ENCODE measurements at places on chromosomes 6 and 20.

GRCh38 chr20:62741701-62742491 is 33.3 kb downstream of the NTSR1 start:
- no peak for DNase-seq

- no peak for DNase-seq
These were observed 47.1 kb upstream of the SAMHD1 start for GRCh38 chr20:36998652-36999051.

GRCh38 chr6:15442467-15442866 is 196.6 kb downstream of the JARID2 start:
- no peak for DNase-seq

GRCh38 chr6:111724039-111724438 is 118.4 kb upstream of the TRAF3IP2 start:
- no peak for DNase-seq

GRCh38 chr6:46059608-46060007 is 43.9 kb upstream of the CLIC5 start:
- DNase-seq = peak; percentile 9

DNA sequence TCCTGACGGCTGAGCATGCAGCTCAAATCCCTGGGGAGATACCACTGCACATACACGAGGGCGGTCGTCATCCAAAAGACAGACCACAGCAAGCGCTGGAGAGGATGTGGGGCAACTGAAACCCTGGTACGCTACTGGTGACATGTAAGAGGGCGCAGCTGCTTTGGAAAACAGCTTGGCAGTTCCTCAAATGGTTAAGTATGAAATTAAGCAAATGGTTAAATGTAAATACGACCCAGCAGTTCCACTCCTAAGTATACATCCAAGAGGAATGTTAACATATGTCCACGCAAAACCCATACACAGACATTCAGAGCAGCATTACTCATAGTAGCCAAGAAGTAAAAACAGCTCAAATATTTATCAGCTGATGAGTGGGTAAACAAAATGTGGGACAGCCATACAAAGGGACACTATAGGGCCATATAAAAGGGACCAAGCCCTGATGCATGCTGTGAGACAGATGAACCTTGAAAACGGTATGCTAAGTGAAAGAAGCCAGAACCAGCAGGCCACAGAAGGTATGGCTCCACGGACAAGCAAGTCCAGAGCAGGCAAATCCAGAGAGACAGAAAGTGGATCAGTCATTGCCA is 38.5 kb downstream of the RIPOR3 start:
- peak; percentile 43 for DNase-seq

DNA sequence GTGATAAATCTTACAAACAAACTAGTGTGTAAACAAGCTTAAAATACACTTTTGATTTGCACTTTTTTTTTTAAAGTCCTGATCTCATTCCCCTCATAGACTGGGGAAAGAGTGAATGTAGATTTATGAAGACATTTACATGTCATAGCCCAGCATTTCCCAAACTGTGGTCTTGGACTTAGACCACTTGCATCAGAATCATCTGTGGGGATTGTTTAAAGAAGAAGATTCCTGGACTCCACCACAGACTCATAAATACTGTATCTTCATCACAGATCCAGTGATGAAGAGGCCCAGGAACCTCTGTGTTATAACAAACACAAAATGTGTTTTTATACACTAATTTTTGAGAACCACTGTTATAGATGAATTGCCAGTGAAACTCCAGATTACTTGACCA is 99.5 kb downstream of the KCNQ5 start:
- DNase-seq = no peak

DNA sequence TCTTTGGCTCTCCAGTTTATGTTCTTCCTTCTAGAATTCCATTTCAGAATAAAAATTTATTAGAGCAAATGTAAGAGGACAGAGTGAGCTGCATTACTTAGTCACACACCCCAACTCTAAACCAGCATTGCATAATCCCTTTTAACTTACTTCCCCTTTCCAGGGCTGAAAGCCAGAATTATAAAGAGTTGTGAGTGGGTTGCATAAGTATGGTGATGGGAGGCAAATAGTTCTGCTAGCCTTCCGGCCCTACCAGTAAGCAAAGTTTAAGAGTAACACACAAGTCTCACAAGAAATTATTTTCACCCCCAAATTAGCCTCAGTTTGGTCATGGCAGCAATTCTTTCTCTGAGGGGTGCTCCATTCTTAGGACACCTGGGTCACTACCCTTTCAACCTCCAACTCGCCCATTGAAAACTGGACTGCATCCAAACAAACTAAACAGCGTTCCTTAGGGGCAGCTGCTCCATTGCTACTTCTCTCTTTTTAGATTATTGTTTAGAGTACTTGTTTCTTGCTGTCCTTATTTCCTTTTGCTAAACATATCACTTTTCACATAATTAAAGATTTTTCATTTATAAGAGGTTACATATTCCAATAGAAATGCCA is 1.6 kb downstream of the KIAA0408 start:
- peak; percentile 95 for DNase-seq

GRCh38 chr6:24154121-24154520 is 28.1 kb downstream of the NRSN1 start:
- no peak for DNase-seq

- DNase-seq = no peak
These were observed 11.2 kb upstream of the TAGAP start for GRCh38 chr6:159056003-159056402.

- DNase-seq = no peak
These were observed 141.5 kb downstream of the MYB start for GRCh38 chr6:135322427-135323201.

GRCh38 chr20:58342104-58342945 is 32.8 kb downstream of the RAB22A start:
- peak; percentile 65 for DNase-seq

DNA sequence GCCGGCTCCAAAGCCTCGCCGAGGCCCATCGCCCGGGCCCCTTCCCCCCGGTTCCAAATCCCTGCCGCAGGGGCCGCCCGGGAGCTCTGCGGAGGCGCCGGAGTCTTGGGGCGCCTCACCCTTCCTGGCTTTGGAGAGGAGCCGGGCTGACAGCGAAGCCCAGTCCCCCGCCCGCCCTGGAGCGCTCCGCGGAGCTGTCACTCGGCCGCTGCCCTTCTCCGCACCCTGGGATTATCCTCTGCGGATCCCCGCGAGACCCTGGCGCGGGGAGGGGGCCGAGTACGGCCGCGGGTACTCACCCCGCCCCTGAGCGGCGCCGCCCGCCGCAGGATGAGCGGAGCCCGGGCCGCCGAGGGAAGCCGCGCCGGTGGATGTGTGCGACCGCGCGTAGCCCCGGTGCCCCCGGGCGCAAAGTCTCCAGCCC is 343 bp downstream of the SNAP91 start:
- DNase-seq = peak; percentile 9

DNA sequence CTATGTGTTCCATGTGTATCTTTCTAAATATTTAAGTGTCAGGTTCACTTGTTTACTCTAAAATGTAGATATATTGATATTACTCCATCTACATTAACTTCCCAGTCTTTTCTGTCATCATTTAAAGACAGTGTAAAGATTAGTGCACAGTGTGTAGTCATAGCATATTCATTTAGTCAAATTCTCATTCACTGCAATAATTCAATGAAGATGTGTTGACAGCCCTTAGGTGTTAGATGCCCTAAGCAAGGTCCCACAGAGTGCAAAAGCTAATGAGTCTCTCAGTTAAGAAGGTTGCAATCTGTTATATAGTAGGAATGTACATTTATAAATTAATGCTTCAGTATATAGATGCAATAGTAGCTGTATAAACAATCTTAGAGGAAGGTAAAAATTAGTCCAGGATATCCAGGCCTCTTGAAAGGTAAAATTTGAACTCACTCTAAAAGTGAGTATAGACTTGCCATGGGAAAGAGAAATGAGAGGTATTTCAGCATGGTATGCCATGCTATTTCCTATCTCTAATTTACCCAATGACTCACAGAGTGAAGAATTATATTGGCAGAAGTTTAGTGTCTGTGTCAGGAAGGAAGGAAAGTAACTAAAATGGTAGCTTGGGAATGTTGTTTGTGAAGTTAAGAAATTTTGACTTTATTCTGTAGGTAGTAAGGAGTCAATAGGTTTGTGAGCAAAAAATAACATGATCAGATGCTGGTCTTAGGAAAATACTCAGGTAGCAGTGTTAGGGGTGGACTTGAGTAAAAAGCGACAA is 969.9 kb upstream of the CITED2 start:
- peak; percentile 67 for DNase-seq

DNA sequence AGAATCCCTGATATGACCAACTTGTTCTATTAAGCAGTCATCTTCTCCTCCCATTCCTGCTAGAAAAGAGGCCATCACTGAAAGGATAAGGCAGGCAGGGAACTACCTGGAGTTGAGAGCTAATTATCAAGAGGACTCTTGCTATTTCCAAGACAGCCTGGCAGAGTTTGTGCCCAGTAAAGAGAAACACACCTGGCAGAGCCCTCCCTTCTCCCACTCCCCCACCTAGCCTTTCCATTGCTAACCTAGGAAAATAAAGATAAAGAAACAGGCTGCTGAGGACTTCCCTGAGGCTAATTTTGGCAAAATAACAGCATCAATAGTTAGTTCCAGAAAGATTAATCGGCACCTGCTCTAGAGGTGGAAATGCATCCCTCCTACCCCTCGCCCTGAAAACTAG is 20.4 kb upstream of the RAB22A start:
- no peak for DNase-seq

- peak; percentile 69 for DNase-seq
These were observed 405.3 kb upstream of the HS3ST5 start for GRCh38 chr6:114747995-114748625.

DNA sequence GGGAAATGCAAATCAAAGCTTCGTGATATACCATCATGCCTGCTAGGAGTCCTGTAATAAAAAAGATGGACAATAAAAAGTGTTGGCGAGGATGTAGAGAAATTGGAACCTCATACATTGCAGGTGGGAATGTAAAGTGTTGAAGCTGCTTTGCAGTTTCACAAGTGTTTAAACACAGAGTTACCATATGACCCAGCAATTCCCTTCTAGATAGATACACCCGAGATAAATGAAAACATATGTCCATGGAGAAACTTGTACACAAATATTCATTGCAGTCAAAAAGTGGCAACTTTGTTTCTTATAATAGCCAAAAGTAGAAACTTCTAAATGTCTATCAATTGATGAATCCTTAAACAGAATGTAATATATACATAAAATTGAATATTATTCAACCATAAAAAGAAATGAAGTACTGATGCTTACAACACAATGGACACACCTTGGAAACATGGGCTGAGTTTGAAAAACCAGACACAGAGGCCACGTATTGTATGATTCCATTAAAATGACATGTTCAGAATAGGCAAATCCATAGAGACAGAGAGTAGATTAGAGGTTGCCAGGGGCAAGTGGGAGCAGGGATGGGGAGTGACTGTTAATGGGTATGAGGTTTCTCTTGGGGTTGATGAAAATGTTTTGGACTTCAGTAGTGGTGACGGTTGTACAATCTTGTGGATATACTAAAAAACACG is 20.8 kb upstream of the ERVFRD-1 start:
- no peak for DNase-seq

DNA sequence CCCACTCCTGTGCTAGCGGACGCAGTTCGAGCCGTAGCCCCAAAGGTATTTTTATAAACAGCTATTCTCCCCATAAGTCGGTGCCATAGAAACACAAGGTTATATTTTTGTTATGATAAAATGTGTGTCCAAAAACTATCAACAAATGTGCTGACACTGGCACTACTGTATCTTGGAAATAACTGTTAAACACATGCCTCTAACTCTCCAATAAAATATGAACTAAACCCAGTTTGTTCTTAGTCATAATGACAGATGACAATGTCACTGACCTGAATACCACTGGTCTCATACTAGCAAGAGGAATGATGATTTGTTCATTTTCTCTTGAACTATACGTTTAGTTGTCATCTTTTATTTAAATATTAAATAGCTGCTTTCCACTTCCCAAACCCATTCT is 51.4 kb upstream of the NUP153 start:
- no peak for DNase-seq

DNA sequence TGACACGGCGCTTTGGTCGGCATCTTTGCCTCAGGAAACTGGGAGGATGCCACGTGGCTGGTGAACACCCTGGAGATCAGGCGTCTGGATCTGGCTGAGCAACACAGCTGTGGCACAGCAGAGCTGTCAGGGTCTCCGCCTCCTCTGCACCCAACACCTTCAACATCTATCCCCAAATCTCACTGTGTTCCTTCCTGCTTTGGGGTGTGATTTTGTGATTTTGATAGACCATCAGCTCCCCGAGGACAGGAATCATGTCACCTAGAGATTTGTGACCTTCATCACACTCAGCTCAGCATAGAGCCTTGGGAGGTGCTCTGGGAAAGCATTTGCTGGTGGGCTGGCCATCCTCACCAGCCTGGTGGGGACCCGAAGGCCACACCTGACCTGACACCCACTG is 203.7 kb upstream of the FOXQ1 start:
- no peak for DNase-seq

DNA sequence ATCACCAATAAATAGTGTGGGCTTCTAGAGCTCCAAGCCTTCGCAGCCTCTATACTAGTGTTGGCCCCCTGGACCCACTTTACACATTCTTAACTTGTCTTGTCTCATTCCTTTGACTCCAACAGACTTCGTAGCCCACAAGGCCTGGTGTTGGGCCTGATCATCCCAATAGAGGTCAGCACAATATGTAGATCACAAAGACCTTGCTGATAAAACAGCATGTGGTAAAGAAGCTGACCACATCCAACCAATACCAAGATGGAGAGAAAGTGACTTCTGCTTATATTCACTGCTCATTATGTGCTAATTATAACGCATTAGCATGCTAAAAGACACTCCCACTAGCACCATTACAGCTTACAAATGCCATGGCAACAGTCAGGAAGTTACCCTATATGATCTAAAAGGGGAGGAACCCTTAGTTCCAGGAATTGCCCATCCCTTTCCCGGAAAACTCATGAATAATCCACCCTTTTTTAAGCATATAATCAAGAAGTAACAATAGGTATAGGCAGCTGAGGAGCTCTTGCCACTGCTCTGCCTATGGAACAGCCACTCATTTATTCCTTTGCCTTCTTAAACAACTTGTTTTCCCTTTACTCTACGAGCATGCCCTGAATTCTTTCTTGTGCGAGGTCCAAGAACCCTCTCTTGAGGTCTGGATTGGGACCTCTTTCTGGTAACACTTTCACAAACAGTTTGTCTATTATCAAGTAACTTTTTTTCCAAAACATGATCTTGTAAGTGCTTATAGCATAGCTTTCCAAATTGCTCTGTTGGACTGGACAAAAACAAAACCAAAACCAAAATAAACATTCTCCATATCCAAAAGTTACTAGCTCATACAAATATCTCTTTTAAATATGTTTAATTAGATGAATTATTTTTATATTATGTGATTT is 54.6 kb upstream of the ECHDC1 start:
- DNase-seq = peak; percentile 23

GRCh38 chr20:50744143-50744792 is 12.9 kb downstream of the PARD6B start:
- peak; percentile 94 for DNase-seq

DNA sequence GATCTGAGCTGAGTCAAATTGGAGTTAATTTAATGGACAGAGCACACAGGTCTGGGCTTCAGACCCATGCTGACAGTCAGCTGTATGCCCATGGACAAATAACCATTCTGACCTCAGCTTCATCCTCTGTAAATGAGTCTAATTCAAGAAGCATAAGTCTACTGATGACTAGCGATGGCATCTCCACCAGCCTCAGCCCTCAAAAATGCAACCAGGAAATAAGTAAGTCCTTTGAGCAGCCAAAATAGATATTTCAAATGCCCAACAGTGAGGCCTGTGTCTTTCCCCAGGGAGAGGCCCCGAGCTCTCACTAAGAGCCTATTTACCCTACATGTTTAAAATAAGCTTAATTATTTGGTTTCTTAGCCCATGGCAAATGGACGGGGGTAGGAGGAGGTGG is 114.2 kb upstream of the MTHFD1L start:
- DNase-seq = no peak

- peak; percentile 90 for DNase-seq
These were observed 91.5 kb upstream of the BEND6 start for GRCh38 chr6:56863366-56863765.

GRCh38 chr6:35973670-35974222 is 50.7 kb downstream of the SLC26A8 start:
- DNase-seq = no peak

All from choroid plexus epithelial cell (primary cell).